ENCODE measurements at places on chromosomes 7 and 10.
A peak's percentile ranks its signal among the peaks of the same experiment; 100 is the strongest.

GRCh38 chr10:125782616-125783015 is 7.0 kb upstream of the MMP21 start:
- DNase-seq = no peak
- peaks cover 3% of the 10 kb centered on the region for H3K36me3 ChIP-seq
- H3K4me1 ChIP-seq = peaks cover 5% of the 10 kb centered on the region

- no peak for DNase-seq
- H3K36me3 ChIP-seq = no peaks in the 10 kb centered on the region
- no peak overlapping the region for H3K27ac ChIP-seq
- H3K27me3 ChIP-seq = peaks cover 11% of the 10 kb centered on the region
- peak overlapping the region; percentile 20 for H3K4me3 ChIP-seq
Observed at GRCh38 chr7:154914996-154915380, 87.9 kb downstream of the PAXIP1 start.

- no peak overlapping the region for H3K4me3 ChIP-seq
- H3K27me3 ChIP-seq = no peaks in the 10 kb centered on the region
- no peak overlapping the region for H3K27ac ChIP-seq
Observed at GRCh38 chr10:115975506-115975905, 297.5 kb downstream of the GFRA1 start.

GRCh38 chr7:157694376-157694665 is 357.5 kb downstream of the DNAJB6 start:
- H3K4me1 ChIP-seq = no peaks in the 10 kb centered on the region
- DNase-seq = no peak
- peak overlapping the region; percentile 7 for H3K4me3 ChIP-seq
- H3K36me3 ChIP-seq = peaks cover 3% of the 10 kb centered on the region
- H3K27me3 ChIP-seq = peaks cover 15% of the 10 kb centered on the region

- no peak for DNase-seq
- H3K4me1 ChIP-seq = no peaks in the 10 kb centered on the region
- peaks cover 11% of the 10 kb centered on the region for H3K27me3 ChIP-seq
- H3K36me3 ChIP-seq = no peaks in the 10 kb centered on the region
Observed at GRCh38 chr10:122702275-122702674, 2.6 kb upstream of the C10orf120 start.

DNA sequence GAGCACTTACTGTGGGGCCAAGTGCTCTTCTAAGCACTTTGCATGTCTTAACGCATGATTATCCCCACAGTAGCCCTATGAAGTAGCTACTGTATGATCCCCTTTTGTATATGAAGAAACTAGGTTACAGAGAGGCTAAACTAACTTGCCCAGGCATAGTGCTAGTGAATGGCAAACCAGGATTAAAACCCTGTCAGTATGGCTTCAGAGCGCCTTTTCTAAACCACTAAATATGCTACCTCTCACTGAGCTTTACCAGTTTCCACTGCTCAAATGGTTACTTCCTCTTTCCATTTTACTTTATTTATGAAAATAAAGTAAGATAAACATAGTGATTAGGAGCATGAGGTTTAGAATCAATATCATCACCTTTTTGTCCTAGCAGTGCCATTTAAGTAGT is 73.6 kb downstream of the PODXL start:
- no peaks in the 10 kb centered on the region for H3K4me1 ChIP-seq
- H3K27ac ChIP-seq = no peak overlapping the region
- DNase-seq = no peak

DNA sequence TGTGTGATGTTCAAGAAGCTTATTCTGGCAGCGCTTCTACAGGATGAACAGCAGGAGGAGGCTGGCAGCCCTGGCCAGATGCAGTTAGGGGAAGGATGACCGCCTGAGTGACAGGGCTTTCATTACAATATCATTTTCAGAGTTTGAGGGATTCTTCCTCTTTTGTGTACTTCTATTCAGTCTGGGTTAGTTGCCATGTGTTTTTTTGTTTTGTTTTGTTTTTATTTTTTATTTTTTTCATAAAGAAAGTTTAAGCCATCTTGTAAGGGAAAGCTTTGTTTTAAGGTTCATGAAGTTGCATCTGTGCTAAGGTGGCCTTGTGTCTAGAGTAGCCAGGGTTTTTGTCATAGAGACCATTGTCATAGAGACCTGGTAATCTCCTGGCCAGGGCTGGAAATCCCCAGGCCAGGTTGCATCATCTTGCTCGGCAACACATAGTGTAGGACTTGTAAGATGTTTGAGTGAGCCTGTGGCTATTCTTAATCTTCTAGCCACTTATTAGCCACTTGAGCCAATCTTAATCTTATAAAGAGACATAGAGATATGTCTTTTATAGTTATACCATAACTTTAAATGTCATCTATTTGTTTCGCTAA is 230.5 kb upstream of the TMEM229A start:
- H3K4me1 ChIP-seq = no peaks in the 10 kb centered on the region
- H3K36me3 ChIP-seq = no peaks in the 10 kb centered on the region
- H3K27me3 ChIP-seq = no peaks in the 10 kb centered on the region
- H3K27ac ChIP-seq = no peak overlapping the region
- H3K4me3 ChIP-seq = no peak overlapping the region

DNA sequence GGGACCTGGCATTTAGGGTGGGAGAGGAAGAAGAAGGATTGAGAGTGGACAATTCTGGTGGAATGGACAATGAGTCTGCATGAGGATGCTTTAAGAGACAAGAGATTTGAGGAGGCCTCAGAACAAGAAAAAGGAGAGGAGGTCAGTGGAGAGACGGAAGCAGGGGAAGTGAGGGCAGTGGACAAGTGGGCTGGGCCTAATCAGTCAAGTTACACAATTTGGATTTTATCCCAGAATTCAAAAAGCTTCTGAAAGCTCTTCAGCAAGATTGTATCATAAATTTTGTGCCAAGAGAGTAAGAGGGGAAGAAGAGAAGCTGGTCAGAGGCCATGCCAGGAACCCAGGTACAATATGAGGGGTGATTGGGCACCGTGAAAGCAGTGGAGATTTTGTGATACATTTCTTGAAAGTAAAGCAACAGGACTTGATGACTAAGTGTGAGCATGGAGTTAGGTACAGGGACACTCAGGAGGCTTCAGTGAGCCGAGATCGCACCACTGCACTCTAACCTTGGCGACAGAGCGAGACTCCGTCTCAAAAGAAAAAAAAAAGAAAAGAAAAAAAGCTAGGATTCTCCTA is 19.3 kb upstream of the TSPAN13 start:
- peaks cover 3% of the 10 kb centered on the region for H3K36me3 ChIP-seq
- H3K4me3 ChIP-seq = no peak overlapping the region
- H3K4me1 ChIP-seq = no peaks in the 10 kb centered on the region
- H3K27ac ChIP-seq = no peak overlapping the region
- no peak for DNase-seq

- peaks cover 13% of the 10 kb centered on the region for H3K27me3 ChIP-seq
- no peaks in the 10 kb centered on the region for H3K36me3 ChIP-seq
- DNase-seq = no peak
- H3K4me3 ChIP-seq = no peak overlapping the region
- no peak overlapping the region for H3K27ac ChIP-seq
- no peaks in the 10 kb centered on the region for H3K4me1 ChIP-seq
Observed at GRCh38 chr10:93204494-93205485, 131.1 kb downstream of the CYP26A1 start.

GRCh38 chr7:50552921-50553320 is 12.3 kb downstream of the DDC start:
- peaks cover 58% of the 10 kb centered on the region for H3K27me3 ChIP-seq
- no peaks in the 10 kb centered on the region for H3K4me1 ChIP-seq
- H3K4me3 ChIP-seq = no peak overlapping the region
- peaks cover 1% of the 10 kb centered on the region for H3K36me3 ChIP-seq

- peaks cover 30% of the 10 kb centered on the region for H3K27me3 ChIP-seq
- peaks cover under 1% of the 10 kb centered on the region for H3K36me3 ChIP-seq
- H3K4me1 ChIP-seq = peaks cover 10% of the 10 kb centered on the region
- no peak for DNase-seq
- H3K27ac ChIP-seq = no peak overlapping the region
- no peak overlapping the region for H3K4me3 ChIP-seq
Observed at GRCh38 chr7:4879396-4880081, 4.0 kb downstream of the RADIL start.

GRCh38 chr10:9823268-9823930 is 1194.3 kb upstream of the CELF2 start:
- H3K27me3 ChIP-seq = no peaks in the 10 kb centered on the region
- no peak for DNase-seq
- no peaks in the 10 kb centered on the region for H3K36me3 ChIP-seq
- H3K4me3 ChIP-seq = no peak overlapping the region
- no peak overlapping the region for H3K27ac ChIP-seq

DNA sequence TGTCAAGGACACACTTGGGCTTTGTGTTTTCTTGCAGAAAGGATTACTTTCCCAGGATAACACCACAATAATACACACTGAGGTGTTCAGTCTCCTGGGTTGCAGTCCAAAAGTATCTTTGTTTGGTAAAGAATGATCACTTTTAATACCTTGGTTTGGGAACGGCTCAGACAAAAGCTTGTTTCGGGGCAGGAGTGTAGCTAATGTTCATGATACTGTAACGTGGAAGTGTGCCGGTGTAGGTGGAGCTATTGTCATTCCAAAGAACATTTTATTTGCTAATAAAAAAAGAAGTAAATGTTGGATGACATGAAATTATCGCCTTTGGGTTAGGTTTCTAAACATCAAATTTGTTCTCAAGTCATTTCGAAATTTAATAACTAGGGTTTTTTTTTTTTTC is 1.2 kb downstream of the EIF4H start:
- H3K27ac ChIP-seq = peak overlapping the region; percentile 94
- no peak for DNase-seq
- peaks cover 25% of the 10 kb centered on the region for H3K36me3 ChIP-seq
- H3K27me3 ChIP-seq = no peaks in the 10 kb centered on the region
- peak overlapping the region; percentile 86 for H3K4me3 ChIP-seq

- DNase-seq = no peak
- H3K4me1 ChIP-seq = no peaks in the 10 kb centered on the region
- H3K27ac ChIP-seq = no peak overlapping the region
- H3K4me3 ChIP-seq = no peak overlapping the region
- H3K27me3 ChIP-seq = peaks cover 45% of the 10 kb centered on the region
Observed at GRCh38 chr10:96339956-96340904, 18.6 kb downstream of the OPALIN start.

- no peak for DNase-seq
- peak within 1 kb of the TSS; percentile 81 for H3K27ac ChIP-seq
- peak within 1 kb of the TSS; percentile 84 for H3K4me3 ChIP-seq
- peaks cover 47% of the 10 kb centered on the region for H3K4me1 ChIP-seq
Observed at GRCh38 chr10:89327803-89328441, at the start of gene IFIT3. TSS of gene IFIT3 (plus strand) at chr10:89327997. CDS start at chr10:89328074, 77 bp downstream.

DNA sequence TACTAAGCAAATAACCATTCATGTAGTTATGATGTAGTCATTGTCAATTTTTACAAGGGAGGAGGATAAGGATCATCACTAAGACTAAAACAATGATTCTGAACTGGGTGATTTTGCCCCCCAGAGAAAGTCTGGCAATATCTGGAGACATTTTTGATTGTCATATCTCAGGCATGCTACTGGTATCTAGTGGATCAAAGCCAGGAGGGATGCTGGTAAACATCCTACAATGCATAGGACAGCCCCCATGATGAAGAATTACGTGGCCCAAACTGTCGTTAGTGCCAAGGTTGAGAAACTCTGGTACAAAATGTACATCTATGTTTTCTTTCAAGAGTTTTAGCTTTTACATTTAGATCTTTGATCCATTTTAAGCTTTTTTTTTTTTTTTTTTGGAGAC is 57.3 kb downstream of the GBF1 start:
- no peak for DNase-seq
- H3K4me1 ChIP-seq = peaks cover 17% of the 10 kb centered on the region
- H3K27ac ChIP-seq = no peak overlapping the region
- H3K4me3 ChIP-seq = no peak overlapping the region
- peaks cover 6% of the 10 kb centered on the region for H3K36me3 ChIP-seq

DNA sequence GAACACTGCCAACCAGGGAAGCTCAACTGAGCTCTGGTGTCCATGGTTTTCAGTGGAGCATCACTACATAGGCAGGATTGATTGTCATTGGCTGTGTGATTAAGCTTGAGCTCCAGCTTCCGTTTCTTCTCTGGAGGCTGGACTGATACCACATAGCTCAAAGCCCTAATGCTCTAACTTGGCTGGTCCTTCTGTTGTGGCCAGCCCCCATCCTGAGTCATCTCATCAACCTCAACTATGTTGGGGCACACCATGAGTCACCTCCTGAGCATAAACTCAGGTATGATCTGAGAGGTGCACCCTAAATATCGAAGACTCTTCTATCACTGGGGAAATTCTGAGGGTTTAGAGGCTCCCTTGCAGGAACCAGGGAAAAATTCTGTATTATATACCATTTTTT is 114.5 kb upstream of the INHBA start:
- no peak overlapping the region for H3K4me3 ChIP-seq
- no peaks in the 10 kb centered on the region for H3K36me3 ChIP-seq
- peaks cover 6% of the 10 kb centered on the region for H3K4me1 ChIP-seq
- DNase-seq = no peak
- H3K27me3 ChIP-seq = no peaks in the 10 kb centered on the region
- H3K27ac ChIP-seq = no peak overlapping the region

DNA sequence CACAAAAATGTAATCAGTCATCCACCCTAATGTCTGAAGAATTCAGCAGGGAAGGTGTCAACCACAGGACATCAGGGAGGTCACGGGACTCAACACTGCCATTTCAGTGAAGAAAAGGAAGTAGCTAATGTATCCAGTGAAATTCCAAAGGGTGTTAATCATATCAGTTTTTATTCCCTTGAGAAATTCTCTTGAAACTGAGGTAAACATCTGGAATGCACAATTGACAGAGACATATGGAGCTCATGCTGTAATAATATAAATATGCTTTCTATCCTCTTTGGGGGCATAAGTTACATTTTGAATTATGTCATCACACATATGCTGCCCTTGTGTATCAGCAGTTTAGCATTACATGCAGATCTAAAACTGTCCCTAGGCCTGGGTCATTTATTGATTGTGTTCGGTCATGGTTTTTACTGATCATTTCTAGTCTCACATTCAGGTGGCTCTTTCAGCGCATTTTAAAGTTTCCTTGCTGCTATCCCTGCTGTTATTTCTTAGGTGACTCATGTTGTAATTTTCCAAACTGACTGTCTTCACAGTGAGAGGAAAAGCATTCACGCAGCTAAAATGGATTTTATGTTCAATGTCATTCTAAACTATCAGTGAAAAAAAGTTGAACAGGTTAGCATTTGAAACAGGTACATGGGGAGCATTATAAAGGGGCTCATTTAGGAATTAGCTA is 273.9 kb downstream of the TSPAN12 start:
- DNase-seq = no peak
- H3K4me1 ChIP-seq = no peaks in the 10 kb centered on the region
- no peaks in the 10 kb centered on the region for H3K27me3 ChIP-seq
- no peak overlapping the region for H3K4me3 ChIP-seq

DNA sequence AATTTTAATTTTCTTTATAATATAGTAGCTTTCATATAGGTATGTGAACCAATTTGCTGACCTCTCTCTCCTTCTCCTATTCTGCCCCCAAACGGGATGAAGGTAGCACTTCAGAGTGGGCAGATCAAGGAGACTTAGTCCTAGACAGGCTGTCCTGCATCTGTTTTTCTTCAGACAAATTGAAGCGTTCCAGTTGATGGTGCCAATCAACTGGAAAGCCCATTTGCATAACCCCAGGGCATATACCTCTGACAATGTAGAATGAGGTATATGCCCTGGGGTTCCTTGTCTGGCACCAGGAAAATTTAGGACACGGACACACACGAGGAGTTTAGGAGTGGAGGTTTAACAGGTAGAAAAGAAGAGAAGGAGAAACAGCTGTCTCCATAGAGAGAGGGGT is 502.9 kb downstream of the HTR7 start:
- DNase-seq = no peak
- H3K4me3 ChIP-seq = no peak overlapping the region
- H3K27ac ChIP-seq = no peak overlapping the region
- no peaks in the 10 kb centered on the region for H3K4me1 ChIP-seq
- H3K27me3 ChIP-seq = no peaks in the 10 kb centered on the region
- no peaks in the 10 kb centered on the region for H3K36me3 ChIP-seq
